ENCODE measurements at places on chromosomes 1 and 21.

GRCh38 chr1:30881319-30882181 lies 27.0 kb downstream of the SDC3 start:
- DNase-seq: no peak

DNA sequence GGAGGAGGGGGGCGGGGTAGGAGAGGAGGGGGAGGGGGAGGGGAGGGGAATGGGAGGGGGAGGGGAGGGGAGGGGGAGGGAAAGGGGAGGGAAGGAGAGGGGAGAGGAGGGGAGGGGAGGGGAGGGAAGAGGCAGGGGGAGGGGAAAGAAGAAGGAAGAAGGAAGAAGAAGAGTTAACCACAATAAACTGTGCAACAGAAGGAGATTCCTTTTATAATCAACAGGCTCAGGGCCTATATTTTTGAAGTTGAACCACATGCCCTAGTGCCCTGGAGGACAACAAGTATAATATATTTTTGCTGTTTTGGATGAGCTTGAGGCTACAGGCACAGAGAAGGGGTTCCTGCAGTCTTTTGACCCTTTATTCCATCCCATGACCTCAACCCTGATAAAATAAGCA lies 228.2 kb upstream of the IRF2BP2 start:
- no peak for DNase-seq

DNA sequence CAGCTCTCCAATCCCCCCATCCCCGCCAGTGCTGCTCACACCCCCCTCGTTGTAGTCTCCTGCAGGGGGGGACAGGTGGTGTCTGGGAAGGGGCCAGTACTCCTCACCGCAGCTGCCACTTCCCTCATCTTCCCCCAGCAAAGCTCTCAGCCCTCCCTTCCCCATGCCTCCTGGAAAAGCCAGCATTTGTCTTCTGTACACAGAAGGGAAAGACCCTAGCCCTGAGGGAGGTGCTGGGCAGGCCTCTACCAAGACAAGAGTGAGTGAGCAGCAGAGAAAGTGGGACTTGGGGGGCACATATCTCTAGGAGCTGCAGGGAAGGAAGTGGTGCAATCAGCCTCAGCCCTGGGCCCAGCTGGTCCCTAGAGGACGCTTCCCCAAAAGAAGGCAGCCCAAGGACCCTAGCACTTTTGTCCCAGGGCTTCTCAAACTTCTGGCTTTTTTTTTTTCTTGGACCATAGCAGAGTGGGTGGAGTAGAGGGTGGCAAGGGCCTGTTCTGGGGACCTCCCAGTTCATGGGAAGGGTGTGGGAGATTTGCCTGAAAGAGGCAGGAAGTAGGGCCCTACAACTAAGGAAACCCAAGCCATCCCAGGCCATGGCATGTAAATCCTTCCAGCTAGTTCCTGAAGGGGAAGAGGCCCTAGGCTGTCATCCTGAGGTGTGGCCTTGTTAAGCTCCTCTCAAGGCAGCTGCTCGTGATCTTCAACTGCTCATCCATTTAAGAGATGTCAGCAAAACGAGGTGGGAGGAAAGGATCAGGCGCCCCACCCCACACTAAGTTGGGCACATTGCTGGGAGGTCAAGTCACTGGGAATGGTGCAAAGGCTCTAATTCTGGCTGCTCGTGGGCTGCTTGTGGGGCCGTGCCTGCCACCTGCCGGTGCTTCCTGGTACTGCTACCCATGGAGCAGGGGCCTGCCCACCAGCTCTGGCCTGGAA lies 12.6 kb downstream of the ZC3H12A start:
- DNase-seq: peak; percentile 59

DNA sequence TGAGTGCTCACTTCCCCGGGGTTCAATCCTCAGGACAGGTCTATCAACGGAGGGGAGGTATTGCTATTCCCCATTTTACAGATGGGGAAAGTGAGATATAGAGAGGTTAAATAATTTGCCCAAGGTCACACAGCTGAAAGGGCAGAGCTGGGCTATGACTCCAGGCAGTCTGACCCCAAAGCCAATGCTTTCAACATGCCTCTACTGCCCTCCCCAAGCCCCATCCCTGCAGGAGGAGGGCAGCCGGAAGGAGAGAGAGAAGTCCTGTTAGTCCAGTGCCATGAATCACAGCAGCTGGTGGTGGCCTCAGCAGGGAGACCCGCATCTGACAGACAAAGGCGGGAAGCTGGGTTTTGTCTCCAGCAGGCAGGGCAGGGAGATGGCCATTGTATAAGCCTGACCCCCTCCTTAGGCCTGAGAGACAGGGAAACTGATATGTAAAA lies 20.0 kb upstream of the CLIC4 start:
- no peak for DNase-seq

DNA sequence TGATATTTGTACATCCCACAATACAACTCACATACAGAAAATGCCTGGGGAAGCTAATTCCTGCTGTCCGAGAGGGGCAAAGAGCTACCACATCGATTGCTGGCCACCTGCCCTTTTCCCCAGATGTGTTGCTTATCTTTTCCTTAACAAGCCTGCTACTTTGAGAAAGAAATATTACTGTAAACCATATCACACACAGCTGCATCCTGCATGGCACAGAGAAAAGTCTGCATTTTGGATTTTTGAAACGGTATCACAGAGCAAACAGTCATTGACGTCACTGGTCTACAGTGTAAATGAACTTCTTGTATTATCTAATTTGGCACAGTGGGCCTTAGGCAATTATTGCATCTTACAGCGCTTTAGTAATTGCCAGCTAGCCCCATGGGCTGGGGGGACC lies 164.7 kb downstream of the CLIC6 start:
- DNase-seq: no peak

- no peak for DNase-seq
Measured at GRCh38 chr1:47837866-47838561, 159.2 kb downstream of the TRABD2B start.

DNA sequence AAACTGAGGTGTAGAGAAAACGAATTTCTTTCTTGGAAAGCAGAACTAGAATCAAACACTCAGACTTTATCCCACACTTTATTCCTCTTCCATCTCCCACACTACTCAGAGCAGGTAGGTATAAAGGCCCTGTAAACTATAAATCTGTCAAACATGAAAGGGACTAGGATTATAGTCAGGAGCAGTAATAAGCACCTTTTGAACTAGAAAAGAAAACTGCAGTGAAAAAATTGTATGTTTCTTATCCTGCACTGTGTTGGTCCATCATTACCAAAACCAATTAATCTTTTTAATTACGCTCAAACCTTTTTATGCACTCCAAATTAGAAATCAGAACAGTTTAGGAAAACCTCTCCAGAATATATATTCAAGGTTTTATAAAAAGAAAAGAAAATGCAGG lies 47.6 kb downstream of the LPAR3 start:
- no peak for DNase-seq

GRCh38 chr1:20337581-20337980 lies 46.9 kb downstream of the VWA5B1 start:
- DNase-seq: no peak

DNA sequence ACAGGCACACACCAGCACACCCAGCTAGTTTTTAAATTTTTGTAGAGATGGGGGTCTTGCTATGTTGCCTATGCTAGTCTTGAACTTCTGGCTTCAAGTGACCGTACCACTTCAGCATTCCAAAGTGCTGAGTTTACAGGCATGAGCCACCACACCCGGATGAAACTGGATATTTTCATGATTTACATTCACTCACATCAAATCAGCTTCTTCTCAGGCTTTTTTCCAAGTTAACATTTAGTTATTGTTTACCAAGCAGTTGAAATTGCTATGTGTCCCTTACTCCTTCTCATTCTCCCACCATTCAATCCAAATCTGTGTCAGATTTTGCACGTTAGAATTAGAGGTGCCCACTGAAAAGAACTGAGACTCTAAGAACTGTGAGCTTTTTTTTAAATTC lies 18.4 kb downstream of the RIT1 start:
- peak; percentile 64 for DNase-seq

- no peak for DNase-seq
Measured at GRCh38 chr1:79042117-79042516, 35.6 kb upstream of the ADGRL4 start.

GRCh38 chr1:202956969-202957368 lies 1.1 kb downstream of the ADIPOR1 start:
- DNase-seq: no peak

DNA sequence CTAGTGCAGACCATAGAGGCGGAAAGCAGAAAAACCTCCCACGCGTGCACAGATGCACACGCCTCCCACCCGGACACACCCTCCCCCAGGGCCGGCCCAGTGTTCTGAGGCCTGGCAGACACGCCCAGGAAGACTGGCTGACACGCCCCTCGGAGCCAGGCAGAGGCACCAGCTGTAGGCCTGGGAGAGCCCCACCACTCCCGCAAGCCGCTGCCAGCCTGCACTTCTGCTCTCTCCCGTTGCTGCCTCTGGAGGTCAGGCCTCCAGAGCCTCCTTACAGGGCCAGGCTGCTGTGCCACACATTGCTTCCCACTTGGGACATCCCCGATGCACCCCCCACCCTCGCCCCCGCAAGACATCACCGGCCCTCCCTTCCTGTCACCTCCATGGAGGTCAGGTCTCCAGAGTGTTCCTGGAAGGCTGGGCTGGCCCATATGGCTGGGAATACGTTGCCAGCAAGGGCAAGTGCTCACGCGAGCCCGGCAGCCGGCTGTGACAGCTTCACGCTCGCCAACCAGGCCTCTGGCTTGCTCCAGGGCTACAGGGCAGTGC lies 40.4 kb downstream of the CASZ1 start:
- peak; percentile 51 for DNase-seq

- no peak for DNase-seq
Measured at GRCh38 chr1:239269706-239270105, 116.7 kb upstream of the CHRM3 start.

- DNase-seq: no peak
Measured at GRCh38 chr1:55636696-55637095, 421.5 kb upstream of the USP24 start.

GRCh38 chr1:64975740-64976139 lies 9.4 kb upstream of the JAK1 start:
- DNase-seq: no peak

GRCh38 chr1:5709976-5710375 lies 282.2 kb downstream of the NPHP4 start:
- no peak for DNase-seq

- DNase-seq: no peak
Measured at GRCh38 chr1:42930178-42931107, 28.2 kb downstream of the SLC2A1 start.

- no peak for DNase-seq
Measured at GRCh38 chr1:221981461-221981860, 239.6 kb upstream of the DUSP10 start.

GRCh38 chr1:215084621-215085020 lies 2.1 kb downstream of the KCNK2 start:
- DNase-seq: no peak

DNA sequence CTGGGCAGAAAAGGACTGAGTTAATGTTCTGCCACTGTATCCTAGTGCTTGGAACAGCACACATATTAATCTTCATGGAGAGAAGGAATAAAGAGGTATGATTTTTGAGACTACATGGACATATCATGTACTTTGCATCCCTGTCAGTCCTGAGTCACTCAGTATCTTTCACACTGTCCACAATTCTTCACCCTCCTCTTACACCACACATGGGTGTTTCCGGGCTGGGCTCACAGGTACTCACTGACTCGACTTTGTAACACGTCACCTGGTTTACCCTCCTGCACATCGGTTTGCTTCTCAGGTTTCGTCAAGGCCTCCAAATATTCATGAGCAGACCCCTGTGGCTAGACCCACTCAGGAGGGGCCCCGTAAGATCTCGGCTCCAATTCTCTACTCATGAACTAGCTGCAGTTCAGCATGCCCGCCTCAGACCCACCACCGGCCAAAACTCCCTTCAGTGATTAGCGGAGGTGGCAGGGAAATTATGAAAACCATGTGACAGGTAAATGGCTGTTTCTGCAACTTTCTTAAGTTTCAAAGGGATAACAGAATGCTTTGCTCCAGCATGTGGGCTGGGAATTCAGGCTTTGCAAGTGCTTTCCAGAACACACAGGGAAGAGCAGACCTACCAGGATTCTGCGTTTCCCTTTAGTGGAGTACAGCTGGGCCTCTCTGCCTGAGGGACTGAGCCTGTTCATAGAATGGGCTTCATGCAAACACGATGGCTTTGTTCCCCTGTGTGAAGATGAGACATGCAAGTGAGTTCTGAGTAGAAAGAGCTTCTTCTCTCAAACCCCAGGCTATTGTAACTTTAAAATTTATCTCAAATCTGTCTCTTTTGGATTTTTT lies 31.3 kb upstream of the TRABD2B start:
- DNase-seq: no peak

GRCh38 chr1:42433369-42433768 lies 22.5 kb downstream of the ZMYND12 start:
- DNase-seq: no peak

GRCh38 chr1:235225299-235225698 lies 64.2 kb upstream of the RBM34 start:
- DNase-seq: no peak

DNA sequence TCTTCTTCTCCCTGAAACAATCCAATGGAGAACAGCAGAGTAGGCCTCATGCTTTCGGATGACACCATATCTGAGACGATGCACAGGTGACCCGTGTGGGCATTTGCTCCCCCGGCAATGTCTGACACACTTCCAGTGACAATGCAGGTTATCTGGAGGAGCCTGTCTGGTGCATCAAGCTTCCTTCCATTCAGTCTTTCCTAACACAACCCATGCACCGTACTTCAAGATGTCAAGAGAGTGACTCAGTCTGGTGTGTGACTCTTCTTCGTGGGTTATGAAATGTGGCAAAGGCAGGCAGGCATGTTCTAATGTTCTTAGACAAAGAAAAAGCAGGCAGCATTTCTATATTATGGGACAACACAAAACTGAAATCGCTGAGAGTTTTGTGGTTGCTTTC lies 159.1 kb downstream of the EDEM3 start:
- no peak for DNase-seq

- no peak for DNase-seq
Measured at GRCh38 chr1:157181258-157181657, 43.1 kb upstream of the ETV3 start.

DNA sequence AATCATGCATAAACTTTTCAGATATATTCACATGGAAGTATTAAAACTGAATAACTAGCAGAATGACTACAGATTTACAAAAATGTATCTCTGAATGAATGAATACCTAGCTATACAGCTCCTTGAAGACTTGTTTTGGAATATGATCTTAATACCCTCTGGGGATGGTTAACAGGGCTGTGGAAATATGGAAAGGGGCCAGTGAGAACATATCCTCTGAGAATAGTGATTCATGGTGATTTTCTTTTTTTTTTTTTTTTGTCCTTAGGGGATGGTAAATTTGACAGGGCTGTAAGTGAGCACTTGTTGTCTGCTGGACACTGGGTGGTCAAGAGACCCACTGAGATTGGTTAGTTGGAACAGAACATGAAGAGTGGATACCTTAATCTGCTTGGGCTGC lies 80.7 kb upstream of the HP1BP3 start:
- no peak for DNase-seq

- no peak for DNase-seq
Measured at GRCh38 chr21:43997766-43998742, 14.1 kb upstream of the TRAPPC10 start.

Data from LoVo (cell line).